Suppressor macrophage (primary cell): ENCODE measurements at places on chromosomes 4 and X.

DNA sequence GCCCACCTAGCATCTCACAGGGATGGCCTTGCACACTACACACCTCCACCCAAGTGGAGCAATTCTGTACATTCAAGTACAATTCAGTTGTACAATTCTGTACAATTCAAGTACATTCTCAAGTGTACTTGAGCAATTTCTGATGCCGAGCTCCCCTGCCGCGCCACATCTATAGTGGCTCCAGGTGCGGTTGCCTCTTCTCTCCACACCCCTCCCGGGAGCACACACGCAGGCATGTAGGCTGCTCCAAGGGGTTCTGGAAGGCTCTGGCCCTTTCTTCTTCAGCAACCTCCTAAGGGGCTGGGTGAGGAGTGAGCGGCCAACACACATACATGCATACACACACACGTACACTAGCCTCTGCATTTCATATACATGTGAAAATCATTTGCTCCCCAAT, 18.9 kb upstream of the DUSP9 start:
- no peak for DNase-seq

GRCh38 chr4:119933606-119934005, 133.0 kb downstream of the MAD2L1 start:
- DNase-seq, result no peak

DNA sequence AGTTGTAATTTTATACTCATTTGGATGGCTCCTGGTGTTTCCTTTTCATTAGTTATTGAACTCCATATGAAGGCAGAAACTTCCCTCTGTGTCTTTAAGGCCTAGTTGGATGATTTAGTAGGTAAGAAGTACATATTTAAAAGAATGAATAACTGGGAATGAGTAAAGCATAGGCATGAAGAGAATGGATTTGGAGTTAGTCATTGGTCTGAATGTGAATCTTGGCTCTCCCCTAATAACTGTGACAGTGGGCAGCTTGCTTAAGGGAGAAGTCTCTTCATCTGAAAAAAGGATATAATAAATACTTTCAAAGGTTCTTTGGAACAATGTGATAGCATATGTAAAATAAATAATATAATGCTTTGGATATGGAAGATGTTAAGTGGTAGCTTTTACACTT, 13.2 kb downstream of the SNX25 start:
- DNase-seq, result no peak

GRCh38 chr4:7812921-7813320, 126.7 kb downstream of the AFAP1 start:
- no peak for DNase-seq

- DNase-seq, result no peak
Measured at GRCh38 chr4:182562350-182562749, 319.1 kb downstream of the TENM3 start.

- DNase-seq, result no peak
Measured at GRCh38 chrX:10015355-10015722, 48.2 kb downstream of the CLDN34 start.

- DNase-seq, result peak; percentile 52
Measured at GRCh38 chr4:150402871-150403272, 179.1 kb upstream of the MAB21L2 start.

DNA sequence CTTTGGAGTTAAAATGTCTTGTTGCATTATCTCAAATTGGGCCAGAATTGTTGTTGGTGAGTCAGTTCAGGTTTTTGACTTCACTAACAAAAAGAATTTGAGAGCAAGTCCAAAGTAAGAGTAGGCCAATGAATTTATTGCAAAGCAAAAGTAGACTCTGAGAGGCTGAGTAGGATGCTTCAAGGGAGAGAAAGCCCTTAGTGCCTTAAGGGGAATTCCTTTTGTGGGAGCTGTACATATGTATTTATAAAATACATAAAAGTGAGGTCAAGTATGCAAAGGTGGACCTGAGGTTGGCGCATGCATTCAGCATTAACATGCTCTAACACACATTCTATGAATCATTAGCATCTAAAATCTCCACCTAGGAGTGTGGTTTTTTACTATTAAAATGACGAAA, 565.4 kb downstream of the GRXCR1 start:
- no peak for DNase-seq

GRCh38 chr4:101259876-101260275, 87.5 kb downstream of the PPP3CA start:
- DNase-seq, result no peak

DNA sequence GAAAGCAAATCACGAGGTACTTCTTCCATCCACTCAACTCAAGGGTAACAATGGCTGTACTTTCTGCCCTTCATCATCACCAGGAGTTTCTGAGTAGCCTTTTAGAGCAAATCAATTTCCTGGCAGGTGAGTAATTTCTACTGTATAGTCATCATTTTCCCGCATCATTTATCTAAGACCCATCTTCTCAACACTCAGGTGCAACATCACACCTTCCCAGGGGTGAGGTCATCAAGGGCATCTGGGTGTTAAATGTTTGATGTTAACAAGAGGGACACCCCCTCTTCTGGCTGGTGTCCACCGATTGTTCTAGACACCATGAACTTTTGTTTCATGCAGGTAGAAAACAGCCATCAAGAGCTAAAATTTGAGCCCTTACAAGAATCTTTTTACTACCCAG, 313.4 kb upstream of the MAGEB2 start:
- DNase-seq, result no peak

DNA sequence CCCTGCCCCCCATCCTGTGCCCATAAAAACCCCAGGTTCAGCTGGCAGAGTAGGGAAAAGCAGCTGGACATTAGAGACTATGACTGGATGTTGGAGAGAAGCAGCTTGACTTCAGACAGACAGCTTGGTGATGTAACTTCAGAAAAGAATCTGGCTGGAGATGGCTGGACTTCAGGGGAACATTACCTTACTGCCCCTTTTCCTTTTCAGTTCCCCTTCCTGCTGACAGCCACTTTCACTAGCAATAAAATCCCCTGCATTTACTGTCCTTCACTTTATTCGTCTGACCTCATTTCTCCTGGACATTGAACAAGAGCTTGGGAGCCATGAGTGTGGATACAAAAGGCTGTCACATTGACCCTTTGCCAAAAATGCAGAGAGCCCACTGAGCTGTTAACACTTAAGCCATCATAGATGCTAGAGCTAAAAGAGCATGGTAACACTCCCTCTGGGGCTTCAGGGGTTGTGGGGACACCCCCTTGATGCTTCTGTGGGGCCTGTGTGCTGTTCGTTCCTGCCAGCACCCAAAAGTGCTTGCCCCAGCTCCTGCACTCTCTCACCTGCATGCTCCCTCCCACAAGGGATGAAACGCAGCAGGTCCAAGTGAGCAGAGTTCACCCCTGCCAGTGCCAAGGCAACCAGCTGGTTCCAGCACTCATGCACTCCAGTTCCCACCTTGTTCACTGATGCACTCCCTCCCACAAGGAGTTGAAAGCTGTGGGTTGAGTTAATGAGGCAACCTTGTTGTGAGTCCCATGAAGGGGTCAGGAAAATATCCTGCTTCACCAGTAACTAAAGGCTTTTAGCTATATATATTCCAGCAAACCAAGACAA, 263.8 kb upstream of the NDST3 start:
- DNase-seq, result no peak

GRCh38 chrX:136679531-136679930, 31.6 kb downstream of the CD40LG start:
- DNase-seq, result no peak

DNA sequence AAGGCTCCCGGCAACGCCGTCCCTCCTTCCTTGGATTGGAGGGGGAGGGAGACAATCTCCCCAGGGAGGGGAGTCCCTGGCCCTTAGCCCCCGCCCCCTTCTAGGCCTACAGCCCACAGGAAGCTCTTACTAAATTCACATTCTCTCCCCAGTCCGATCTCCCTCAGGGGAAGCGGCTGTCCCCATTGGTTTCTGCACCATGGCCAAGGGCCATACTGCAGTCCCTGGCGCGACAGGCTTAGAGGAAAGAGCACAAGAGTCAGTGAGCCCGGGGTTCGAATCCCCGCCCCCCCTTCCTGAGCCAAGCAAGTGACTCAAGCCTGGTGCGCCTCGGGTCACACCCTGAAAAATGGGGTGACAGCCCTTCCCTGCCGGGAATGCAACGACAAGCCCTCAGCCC, 1.1 kb downstream of the ABLIM2 start:
- no peak for DNase-seq

- peak; percentile 34 for DNase-seq
Measured at GRCh38 chr4:25441519-25442117, 64.6 kb downstream of the ANAPC4 start.

- DNase-seq, result peak; percentile 36
Measured at GRCh38 chrX:101287402-101287801, 3.7 kb downstream of the TAF7L start.

DNA sequence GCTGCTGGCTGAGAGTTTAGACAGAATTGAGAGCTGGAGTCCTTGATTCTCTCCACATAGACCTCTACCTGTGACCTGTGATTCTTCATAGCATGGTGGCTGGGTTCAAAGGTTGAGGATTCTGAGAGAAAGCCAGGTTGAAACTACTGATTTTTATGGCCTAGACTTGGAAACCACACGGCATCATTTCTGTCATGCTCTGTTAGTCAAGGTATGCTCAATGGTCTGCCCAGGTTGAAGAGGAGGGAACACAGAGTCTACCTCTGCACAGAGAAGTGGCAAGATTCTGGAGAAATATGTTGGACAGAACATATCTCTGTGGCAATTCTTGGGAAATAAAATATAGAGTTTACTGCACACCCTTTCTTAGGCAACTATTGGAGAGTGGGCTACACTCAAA, 57.2 kb upstream of the CXorf66 start:
- DNase-seq, result no peak

GRCh38 chr4:113945906-113946305, 33.5 kb downstream of the ARSJ start:
- DNase-seq, result no peak

DNA sequence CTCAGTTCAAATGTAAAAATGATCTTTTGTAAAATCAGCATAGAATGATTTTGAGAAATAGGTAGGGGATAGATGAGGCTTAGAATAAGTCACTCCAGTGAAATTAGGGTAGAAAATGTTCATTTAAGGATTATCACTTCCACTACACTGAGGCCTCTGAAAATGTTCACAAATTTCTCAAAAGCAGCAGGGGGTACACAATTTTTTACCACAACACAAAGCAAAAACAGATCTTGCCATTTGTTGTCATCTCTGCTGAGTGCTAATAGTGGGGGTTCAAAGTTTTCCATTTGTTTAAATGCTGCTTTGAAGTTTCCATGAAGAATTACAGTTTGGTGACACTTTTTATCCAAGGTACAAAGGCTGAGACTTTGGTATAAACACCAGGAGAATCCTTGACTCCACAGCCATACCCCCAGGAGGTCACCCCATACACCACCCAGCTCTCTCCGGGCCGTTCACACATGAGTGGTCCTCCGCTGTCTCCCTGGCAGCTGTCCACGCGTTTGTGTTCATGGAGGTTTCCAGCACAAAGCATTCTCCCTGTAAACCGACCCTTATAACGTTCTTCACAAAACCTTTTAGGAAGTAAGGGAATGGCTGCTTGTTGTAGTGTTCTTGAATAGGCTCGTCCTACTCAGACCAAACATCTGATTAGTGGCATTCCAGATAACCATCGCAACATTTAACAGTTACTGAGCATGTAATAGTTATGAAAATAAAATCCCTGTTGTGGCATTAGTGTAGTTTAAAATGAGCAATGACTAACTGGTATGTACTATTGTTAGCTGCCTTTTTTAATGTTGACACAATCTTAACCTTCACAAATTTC, 71.0 kb downstream of the PRSS12 start:
- no peak for DNase-seq

- DNase-seq, result no peak
Measured at GRCh38 chrX:108224727-108225621, 133.4 kb downstream of the ATG4A start.

- peak; percentile 70 for DNase-seq
Measured at GRCh38 chrX:40402831-40403533, 177.8 kb upstream of the ATP6AP2 start.

GRCh38 chr4:40144716-40145115, 52.1 kb upstream of the RHOH start:
- DNase-seq, result no peak

- no peak for DNase-seq
Measured at GRCh38 chr4:146255463-146255862, 41.1 kb downstream of the REELD1 start.

DNA sequence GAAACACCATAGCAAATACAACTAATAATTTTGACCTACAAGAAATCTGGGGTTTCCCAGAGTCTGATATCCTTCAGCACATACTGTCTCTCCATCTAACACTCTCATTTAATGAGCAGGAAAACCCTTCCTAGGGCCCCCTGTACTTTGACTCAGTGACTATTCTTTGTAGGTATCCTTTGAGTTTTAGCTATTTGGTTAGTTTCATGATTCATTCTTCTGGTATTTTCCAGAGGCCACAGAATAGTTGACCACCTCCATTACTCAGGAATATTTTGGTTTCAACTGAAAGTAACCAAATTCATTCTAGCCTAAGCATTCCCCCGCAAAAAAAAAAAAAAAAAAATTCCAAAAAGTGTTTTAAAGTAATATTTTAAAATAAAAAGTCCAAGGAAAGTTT, 140.0 kb downstream of the IDS start:
- no peak for DNase-seq

DNA sequence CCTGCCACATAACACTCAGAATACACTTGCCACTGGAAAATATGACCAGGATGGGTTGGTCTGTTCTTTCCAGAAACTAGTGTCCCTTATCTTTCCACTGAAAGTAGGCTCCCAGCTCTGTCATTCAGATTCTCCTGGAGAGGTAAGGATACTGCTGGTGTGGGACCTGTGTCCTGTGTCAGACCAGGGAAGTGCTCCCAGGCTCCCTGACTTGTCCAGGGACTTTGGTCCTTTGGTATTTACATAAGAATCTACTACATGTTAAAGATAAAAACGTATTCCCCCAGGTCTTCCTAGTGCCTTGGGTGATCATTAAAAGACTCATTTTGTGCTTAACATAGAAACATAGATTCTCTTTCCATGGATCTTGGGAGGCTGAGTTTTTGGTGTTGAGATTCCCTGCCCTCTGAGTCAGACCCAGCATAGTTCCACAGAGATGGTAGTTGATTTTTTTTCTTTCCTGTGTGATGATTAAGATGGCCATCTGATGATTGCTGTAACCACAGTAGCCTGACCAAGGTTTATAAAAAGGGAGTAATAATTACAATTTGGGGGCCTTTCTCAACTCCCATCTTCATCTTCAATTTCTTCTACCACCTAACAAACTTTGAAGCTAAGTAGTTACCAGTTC, 159.8 kb upstream of the JADE1 start:
- DNase-seq, result no peak

DNA sequence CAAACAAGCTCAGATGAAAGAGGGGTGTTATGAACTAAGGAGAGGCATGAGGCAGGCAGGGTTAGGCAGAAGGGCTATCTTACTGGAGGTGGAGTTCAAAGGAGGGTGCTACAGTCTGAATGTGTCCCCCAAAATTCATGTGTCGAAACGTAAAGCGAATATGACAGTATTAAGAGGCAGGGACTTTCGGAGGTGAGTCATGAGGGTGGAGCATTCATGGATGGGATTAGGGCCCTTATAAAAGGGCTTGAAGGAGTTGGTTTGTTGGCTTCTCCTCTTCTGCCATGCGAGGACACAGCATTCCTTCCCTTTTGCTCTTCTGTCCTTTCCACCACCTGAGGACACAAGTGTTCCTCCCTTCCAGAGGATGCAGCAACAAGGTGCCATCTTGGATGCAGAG, 22.9 kb downstream of the APLN start:
- no peak for DNase-seq

GRCh38 chrX:118220509-118220908, 103.9 kb upstream of the KLHL13 start:
- DNase-seq, result no peak
